NCI-H510A treated with DMSO at 0.1 percent for 48 hours (cell line): ENCODE measurements at places on chromosomes 1 and 21.

DNA sequence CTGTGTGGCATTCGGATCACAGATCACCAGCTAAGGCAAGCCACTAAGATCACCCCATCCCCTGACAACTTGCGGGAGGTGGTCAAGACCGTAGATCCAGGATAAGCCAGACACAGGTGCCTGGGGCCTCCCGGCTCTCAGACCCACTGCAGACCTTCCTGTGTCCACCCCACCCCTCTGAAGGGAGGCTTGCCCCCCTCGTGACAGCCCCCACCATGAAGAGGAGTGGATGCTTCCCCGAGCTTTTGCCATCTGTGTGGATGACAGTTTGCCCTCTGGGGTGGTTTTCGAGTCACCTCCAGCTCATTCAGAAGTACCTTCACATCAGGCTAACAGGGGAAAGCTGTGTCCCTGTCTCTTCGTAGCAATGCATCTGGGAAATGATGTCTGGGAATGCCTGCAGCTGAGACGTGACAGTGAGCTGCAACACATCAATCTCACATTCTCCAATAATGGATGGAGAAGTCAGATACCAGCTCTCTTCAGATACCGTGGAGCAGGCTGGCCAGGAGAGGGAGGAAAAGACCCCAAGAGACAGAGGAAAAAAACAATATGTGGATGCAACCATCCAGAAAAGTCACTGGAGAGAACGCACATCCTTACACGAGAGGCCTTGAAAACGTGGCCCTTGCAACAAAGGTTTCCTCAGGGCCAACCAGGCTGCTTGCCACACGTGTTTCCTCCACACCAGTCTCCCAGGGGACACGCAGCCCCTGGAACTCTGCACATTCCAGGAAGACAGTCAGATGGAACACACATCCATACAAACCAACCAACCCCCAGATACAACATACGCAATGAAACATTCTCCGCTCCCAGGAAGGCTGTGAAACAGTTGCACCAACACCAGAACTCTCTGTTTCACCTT, 20.4 kb upstream of the FHAD1 start:
- no peak for DNase-seq

DNA sequence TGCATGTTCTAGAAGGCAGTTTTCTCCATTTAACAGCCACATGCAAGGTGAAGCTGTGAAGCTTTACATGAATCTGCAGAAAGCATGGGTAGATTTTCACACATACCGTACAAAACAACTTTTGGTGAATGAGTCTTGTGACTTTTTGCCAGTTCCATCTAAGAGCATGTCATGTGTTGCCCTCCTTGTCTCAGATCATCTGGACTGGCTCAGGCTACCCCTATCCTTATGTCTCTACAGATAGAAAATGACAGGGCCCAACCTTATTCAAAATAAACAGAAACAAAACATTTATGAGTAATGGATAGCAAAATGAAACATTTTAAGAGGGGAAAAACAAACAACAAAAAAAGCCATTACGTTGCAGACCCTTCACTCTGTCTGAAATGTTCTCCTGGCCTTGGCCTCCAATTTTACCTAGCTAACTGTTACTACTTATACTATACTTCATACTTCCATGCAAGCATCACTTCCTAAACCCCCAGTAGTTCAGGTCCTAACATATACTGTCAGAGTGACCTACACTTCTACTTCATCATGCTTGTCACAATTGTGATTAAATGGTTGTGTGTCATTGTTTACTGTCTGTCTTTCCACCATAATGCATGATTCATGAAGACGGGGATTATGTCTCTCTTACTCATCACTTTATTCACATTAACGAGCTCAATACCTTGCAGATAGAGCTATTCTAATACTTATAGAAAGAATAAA, 39.0 kb downstream of the LRRC8C start:
- DNase-seq: no peak

DNA sequence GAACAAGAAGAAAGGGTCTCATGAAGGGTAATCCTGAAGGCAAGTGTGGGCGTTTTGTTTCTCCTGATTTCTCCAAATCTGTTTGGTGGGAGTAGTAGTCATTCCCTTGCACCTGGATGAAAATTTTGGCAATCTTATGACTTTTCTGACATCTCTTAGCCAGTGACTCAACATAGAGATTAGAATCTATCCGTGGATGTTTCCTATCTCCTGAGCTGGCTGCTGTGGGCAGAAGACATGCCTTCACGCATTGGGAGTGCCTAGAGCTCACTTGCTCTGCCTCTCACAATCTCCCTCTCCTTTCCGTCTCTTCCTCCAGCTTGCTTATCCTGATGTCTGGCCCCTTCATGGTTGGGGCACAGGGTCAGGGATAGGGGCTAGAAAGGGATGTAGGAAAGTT, 174.2 kb upstream of the NFIA start:
- no peak for DNase-seq

GRCh38 chr21:41804381-41804780, 37.5 kb upstream of the RIPK4 start:
- no peak for DNase-seq

DNA sequence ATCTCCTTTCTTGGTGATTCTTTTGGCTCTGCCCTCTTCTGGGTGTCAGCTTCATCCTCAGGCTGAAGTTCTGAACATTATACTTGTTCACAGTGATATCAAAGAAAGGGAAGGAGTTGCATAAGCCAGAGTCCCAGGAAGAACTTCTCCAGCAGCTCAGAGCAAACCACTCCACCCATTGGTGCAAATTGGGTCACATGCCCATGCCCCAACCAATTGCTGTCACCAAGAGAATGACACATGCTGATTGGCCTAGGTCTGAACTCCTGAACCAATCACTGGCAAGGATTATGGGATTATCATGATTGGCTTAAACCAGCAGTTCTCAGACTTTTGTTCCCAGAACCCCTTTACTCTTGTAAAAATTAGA, 256.5 kb upstream of the TMEM51 start:
- no peak for DNase-seq

DNA sequence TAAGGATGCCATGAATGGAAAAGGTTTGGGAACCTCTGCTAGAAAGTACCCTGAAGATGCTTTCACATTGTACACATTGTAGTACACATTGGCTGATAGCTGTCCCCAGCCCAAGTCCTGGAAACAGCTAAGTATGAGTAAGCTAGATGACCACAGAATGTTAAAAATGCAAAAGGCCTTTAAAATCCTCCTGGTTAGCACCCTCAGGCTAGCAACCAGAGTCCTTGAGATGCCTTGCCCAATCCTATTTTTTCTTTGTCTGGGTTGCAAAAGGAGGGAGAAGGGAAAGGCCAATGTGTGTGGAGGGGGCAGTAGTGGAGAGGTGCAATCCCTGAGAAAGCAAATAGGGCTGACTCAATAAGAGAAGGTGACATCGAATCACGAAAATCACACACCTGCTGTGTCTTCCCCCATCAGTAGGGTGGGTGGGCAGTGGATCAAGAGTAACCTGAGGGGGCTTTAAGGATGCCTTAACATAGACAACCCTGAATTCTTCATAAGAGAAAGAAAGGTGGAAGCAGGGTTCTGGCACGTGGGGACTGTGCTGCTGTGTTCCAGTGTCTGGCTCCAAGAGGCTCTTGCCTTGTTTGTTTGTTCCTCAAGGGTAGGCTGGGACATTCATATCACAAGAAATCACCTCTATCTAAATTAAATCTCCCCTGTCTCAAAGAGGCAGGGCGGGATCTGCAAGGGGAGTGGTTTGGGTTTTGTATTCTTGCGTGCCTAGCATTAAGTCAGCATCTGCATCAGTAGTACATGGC, 266.2 kb upstream of the PLXNA2 start:
- no peak for DNase-seq

DNA sequence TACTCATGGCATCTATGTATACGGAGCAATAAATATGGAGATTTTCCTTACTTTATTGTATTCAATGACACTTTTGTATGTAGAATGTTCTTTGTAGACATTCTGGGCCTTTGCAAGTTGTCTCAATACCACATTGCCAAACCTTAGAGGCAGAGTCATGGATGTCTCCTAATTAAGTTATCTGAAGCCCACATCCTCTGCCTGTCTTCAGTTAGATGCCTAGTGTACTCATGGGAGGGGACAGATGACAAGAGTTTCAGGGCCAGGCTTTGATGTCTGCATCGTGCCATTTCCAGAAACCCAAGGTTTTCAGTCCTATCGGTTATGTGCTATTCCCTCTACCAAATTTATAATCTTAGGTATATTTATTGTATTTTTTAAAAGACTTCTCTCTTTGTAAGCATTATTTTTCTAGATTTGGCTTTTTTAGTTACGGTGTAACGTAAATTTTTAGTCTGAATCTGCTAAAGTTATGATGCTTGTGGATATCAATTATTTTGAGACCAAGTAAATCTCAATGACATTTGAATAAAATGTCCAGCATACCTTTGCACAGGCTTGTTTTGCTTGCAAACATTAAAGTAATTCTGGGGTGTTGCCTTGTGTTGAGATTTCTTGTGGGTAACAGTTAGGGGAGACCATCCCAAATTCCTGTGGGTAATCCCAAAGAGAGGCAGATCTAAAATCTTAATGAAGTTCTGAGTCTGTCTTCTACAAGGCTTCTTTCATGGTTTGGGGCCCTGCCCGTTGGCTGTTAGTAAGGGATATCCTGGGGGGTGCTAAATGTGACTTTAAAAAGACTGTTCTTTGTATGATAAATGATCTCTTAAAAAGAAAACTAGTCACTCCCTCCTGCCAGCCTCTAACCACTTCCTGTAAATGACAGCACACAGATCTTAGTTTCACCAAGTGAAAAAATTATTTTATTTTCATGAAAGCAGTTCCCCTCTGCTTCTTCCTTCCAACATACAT, 8.0 kb upstream of the MACF1 start:
- no peak for DNase-seq

DNA sequence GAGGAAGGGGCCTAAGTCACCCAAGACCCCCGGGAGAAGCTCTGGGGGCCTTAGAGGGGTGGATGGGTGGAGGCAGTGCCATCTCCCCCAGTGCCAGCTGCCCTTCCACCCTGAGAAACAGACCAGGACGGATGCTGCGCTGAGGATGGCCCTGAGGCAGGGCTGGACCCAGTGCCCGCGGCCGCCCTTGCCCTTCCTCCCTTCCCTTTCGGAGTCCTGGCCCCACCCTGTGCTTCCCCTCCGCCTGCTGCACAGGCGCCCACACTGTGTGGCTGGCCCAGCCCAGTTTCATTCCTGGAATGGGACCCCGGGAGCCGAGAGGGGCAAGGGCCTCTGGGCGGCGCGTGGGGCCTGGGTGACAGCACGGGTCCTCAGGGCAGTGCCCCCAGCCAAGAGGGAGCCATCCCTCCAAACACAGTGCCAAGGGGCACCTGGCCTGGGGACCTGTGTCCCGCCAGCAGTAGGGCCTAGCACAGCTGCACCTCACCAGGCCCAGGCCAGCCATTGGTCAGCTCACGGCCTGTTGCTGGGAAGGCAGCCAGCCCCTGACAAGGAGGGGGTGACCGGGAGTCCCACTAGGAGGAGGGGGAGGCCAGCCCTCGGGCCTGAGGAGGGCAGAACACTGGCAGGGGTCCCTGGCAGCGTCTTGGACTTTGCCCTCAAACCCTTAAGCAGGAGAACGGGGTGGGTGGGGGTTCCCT, 13.4 kb upstream of the SKI start:
- DNase-seq: no peak

GRCh38 chr1:88035578-88035977, 648.5 kb upstream of the PKN2 start:
- no peak for DNase-seq

DNA sequence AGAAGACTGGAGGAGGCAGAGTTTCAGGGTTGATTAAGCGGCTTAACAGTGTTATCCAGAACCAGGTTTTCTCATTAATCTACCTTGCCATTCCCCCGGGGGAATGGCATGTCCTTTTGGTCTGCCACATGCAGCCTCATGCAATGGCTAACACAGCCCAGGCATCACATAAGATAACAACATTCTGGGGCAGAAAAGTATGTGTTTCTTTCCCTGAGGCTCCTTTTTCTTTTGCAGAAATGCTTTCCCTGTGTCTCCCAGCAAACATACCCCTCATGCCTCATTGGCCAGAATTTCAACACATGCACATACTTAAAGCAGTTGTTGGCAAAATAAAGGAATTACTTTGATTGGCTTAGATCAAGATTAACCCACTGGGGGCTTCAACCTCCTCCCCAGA, 98.6 kb downstream of the OMA1 start:
- no peak for DNase-seq

GRCh38 chr1:111679541-111679940, 59.7 kb downstream of the INKA2 start:
- DNase-seq: no peak

DNA sequence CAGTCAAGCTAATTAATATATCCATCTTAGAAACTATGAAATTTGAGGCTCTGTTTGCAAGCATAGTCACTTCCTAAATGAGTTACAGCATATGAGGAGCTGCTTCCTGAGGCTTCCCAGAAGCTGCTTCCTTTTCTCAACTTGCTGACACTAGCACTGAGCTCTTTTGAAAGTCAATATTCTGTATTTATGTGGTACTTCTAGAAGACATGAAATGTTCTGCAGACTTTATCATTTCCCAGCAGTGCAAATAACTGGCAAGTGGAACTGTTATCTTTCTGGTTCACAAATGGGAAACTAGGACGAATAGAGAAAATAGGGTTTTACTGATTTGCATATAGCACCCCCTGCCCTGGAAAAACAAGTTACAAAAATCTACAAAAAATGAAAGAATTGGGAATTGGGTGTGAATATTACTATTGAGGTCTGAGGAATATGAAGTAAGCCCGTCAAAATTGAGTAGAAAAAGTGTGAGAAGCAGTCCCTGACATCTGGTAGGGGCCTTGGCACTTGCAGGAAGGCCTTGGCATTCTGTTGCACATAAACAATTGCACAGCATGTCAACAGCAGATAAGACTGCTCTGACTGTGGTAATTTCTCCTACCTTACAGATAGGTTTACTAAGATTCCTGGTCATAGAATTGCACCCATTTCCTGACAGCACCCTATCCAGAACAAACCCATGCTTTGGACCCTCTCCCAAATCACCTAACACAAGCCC, 7.1 kb downstream of the GIPC2 start:
- no peak for DNase-seq

DNA sequence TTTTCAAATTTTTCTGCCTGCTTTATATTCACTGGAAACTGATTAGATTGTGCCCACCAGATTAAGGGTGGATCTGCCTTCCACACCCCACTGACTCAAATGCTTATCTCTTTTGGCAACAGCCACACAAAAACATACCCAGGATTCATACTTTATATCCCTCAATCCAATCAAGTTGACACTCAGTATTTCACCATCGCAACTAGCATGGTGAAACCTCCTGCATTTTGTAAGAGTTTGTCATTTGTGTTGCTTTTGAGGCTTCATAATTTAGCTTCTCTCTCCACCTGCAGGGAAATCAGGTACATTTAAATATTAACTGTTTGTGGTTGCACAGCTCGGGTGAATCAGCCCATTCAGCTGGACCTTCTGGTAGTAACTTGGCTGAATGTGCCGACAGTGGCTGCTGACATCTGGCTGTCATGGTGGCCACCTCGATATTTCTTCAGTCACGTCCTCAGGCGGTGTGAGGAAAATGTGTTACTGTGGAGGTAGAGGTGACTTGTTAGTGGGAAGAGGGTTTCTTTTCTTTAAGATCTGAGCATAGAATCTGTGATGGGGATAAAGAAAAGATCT, 224.0 kb downstream of the PTBP2 start:
- DNase-seq: no peak

DNA sequence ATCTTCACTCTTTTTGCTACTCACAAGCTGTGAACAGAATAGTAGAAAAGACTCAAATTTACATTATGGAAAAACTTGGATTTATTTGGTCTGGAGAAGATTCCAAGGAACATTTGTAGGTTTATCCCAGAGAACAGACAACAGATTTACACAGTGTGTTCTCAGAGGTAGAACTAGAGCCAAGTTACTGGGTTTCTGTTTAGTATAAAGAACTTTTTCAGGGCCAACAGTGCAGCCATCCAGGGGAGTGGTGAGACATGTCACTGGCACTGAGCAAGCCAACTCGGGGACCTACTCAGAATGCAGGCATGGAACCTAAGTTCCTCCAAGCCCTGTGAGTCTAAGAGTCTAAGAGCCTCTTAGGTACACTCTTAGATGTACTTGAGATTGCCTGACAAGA, 142.6 kb downstream of the OMA1 start:
- no peak for DNase-seq
